ENCODE measurements at places on chromosomes 11 and 22.

DNA sequence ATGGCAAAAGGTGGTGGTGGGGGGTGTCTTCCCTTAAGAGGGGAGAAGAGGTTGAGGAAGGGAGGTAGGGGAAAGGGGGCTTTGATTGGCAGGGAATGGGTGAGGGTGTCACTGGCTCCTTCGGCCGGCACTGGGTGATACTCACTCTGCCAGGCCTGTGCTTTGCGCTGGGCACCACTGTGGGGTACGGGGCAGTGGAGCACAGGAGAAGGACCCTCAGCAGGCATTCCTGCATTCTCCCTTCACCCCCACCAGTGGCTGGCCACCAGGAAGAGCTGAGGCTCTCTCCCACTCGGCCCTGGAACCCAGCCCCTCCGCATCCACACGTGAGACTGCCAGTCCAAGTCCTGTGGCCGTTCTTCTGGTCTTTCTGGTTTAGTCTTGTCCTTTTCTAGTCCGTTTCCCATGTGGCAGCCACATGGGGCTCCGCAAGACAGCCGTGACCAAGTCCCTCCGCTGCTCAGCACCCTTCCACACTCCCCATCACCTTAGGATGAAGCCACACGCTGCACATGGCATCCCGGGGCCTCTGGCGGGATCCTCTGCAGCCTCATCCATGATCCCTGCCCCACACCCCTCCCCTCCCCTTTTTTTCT lies 8.0 kb downstream of the CAPN5 start:
- DNase-seq, result no peak

- DNase-seq, result peak; percentile 86
Observed at GRCh38 chr11:126431401-126432064, 76.0 kb downstream of the ST3GAL4 start.

DNA sequence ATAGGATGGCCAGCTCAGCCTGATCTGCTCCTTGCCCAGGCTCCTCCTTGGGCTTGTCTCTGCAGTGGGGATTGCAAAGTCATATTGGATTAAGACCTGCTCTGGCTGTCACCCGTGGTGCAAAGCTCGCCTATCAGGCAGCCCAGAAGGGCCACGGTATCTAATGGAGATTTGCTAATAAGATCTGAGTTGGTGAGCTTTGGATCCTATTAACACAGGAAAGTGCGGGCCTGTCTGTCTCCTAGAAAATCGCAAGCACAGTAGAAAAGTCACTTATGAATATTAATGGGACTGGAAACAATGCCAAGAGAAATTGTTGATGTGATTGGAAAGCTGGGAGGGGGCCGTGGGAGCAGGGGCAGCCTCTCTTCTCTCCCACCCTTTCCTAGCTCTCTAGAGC lies 72.8 kb downstream of the CHST1 start:
- DNase-seq, result no peak

DNA sequence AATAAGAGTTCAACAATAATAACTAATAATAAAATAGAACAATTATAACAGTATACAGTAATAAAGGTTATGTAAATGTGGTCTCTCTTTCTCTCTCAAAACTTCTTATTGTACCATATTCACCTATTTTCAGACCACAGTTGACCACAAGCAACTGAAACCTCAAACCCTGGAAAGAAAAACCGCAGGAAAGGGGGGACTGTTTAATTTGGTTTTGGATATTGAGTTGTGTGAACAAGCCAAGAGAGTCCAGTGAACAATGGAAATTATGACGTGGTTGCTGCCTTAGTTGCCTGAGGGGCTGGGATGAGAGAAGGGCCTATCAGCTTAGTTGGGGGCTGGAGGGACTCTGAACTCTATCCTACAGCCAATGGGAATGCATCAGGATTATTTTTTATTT lies 178.7 kb upstream of the POU2AF2 start:
- no peak for DNase-seq

DNA sequence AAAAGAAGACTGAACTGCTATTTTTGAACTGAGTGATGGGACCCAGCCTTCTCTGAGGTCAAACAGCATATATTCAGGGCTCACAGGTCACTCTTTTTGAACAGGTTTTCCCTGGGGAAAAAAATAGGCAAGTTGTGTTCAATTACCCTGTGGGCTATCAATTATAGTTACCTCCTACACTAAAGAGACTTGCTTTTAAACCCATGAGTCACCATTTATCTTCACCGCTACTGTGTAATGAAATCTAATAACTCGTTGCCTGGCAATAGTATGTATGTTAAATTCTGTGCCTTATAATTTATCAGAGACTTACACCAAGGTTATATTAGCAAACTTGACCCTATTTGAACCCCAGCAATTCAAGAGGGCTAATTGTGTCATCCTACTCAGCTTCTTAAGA lies 98.5 kb downstream of the CYP2R1 start:
- DNase-seq, result no peak

- no peak for DNase-seq
Observed at GRCh38 chr11:85826116-85826855, 15.3 kb upstream of the SYTL2 start.

DNA sequence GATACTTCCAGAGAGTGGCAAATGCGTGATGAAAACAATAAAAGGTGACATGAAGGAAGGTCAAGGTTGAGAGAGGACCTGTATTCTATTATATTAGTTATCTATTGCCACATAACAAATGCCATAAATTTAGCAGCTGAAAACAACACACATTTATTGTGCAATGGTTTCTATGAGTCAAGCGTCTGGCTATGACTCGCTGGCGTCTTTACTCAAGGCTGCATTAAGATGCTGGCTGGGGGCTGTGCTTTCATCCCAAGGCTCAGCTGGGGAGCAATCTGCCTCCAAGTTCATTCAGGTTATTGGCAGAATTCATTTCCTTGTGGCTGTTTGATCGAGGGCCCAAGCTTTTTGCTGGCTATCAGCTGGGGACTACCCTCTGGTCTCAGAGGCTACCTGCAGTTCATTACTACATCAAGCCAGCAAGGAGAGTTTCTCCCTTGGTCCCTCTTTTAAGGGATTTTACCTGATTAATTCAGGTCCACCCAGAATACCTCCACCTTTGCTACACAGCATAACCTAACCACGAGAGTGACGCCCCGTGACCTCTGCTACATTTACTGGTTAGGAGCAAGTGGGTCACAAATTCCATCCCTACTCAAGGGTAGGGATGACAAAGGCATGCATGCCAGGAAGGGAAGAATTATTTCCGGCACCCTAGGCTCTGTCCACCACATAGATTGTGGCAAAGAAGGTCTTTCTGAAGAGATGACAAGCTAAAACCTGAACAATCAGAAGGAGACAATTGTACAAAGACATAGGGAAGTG lies 549.1 kb downstream of the MN1 start:
- DNase-seq, result no peak

GRCh38 chr22:41256254-41257253 lies 15.8 kb upstream of the CHADL start:
- no peak for DNase-seq

GRCh38 chr11:70517203-70517602 lies 118.9 kb downstream of the CTTN start:
- DNase-seq, result no peak

DNA sequence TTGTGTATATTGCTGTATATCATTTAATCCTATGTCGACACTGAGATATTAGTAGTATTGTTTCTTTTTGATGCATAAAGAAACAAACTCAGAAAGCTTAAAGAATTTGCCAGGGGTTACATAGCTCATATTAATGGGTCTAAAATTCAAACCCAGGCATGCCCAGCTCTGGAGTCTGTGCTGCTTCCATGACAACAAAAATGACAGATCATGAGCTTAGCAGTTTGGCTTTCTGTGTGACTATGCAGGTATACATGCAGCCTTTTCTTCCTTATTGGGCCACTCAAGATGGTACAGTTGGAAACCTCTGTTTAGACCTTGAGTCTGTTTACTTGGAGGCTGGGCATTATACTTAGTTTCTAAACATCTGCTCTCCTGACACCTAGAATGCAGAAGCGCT lies 220.5 kb upstream of the TENM4 start:
- no peak for DNase-seq

GRCh38 chr11:110565357-110566336 lies 135.9 kb downstream of the FDX1 start:
- no peak for DNase-seq

DNA sequence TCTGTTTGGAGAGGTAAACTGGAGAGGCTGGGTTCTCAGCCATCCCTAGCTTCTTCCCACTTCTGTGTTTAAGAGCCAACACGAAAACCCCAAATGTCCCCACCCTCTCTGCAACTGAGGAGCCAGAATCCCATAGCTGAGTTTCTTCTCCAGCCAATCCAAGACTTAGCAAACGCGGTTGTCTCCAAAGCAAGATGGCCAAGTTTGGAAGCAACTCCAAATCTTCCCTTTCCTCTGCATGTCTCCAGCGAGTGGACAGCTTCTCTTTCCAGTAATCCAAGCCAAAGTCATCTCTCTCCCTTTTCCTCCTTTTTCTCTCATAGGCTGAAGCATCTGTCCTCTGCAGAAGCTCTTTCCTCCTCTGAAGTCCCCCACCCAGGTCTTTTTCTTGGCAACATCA lies 539.2 kb downstream of the MIAT start:
- no peak for DNase-seq

DNA sequence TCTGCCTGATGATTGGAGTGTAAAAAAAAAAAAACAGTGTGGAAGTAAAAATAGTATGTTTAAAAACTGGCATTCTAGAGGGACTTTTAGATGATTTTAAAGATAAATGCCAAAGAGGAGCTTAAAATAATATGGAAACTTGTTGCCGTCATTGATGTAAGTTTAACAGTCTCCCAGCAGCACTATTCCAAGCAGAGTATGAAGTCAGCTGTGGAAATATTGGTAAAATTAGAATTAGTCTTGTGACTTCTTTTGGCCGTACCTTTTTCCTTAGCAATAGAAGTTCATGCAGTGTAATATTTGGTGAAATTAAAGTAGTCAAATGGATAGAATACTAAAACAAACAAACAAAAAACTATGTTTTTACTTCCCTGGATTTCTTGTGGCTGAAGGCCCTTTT lies 134.9 kb downstream of the METTL15 start:
- no peak for DNase-seq

GRCh38 chr22:49701380-49702067 lies 126.1 kb downstream of the BRD1 start:
- DNase-seq, result no peak

DNA sequence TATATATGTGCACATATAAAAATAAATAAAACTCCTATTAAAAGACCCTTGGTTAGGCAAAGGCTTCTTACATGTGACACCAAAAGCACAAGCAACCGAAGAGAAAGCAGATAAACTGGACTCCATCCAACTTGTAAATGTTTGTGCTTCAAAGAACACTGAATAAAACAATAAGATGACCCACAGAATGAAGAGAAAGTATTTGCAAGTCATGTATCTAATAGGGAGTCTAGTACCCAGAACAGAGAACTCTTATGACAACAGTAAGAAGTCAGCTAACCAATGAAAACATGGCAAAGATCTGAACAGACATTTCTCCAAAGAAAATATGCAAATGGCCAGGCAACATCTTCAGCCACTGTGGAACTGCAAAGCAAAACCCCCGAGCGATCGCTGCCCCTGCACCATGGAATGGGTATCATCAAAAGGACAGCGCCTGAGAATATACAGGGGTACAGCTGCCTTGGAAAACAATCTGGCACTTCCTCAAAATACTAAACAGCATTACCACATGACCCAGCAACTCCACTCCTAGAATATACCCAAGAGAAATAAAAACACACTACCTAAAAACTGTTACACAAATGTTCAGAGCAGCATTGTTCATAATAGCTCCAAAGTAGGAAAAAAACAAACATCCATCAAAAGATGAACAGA lies 17.2 kb downstream of the BRD1 start:
- no peak for DNase-seq

- DNase-seq, result no peak
Observed at GRCh38 chr22:48605856-48606481, 1221.7 kb downstream of the BRD1 start.

DNA sequence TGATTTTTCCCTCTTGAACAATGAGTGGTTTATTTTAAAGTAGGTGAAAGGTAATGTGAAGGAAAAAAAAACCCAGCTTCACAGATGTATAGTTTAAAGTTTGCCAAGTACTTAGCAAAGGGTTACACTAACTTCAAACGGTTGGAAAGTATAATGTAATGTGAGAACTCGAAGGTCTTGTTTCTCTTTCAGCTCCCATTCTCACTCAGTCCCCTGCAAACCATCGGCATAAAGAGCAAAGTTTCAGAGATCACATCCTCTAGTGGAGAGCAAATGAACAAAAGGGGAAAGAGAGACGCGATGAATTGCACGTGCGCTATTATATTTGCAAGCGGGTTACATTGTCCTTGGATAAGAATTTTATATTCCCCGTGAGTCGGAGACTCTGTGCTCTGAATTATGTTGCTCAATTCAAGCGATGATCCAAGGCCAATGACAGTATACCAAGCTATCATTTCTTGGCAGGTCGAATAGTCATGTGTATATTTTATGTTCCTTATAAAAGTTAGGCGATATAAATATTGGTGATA lies 37.6 kb upstream of the BIRC3 start:
- DNase-seq, result no peak

GRCh38 chr11:125071846-125072217 lies 8.7 kb downstream of the SLC37A2 start:
- no peak for DNase-seq

DNA sequence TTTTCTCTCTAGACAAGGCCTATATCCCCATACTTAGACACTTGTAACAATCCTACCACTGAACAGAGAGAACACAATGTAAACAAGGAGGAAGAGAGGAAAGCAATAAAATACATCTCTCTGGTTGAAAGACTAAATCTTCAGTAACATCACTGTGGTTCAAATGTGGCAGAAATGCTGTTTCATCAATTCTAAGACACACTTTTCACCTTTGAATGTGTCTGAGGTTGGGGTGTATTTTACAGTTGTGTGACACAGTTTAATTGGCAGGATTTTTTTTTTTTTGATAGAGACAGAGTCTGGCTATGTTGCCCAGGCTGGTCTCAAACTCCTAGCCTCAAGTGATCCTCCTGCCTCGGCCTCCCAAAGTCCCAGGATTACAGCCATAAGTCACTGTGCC lies 79.5 kb downstream of the AMBRA1 start:
- DNase-seq, result no peak

GRCh38 chr11:75516886-75517285 lies 8.9 kb downstream of the GDPD5 start:
- no peak for DNase-seq

DNA sequence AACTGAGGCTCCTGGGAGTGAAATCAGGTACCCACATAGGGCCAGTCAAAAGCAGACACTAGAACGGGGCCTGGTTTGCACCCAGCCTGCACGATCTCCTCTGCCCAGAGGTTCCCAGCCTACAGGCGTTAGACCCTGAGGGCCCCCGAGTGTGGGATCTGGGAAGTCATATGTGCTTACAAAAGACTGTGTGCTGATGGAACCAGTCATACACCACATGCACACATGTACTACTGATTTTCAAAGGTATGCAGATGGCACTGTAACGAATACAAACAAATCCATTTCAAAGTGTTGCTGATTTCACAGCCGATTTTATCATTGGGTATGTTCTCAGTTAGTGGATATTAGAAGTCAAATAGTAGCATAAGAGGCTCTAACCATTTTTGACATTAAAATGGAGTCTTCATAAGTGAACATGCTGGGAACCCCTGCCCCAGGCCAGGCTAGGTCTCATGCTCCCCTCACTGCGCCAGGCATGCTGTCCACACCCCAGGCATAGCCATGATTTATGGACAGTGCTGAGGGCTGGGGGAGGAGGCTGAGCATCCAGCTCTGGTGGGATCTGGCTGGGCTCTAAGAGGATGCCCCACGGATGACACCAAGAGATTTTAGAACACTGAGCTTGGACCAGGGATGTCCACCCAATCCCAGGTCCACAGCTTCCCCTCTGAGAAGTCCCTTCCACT lies 38.6 kb upstream of the LRRC32 start:
- DNase-seq, result no peak

- no peak for DNase-seq
Observed at GRCh38 chr11:124198897-124199296, 15.8 kb downstream of the OR10D3 start.

All from aorta (tissue), 5 donors.